ENCODE measurements at places on chromosomes 4 and X.

DNA sequence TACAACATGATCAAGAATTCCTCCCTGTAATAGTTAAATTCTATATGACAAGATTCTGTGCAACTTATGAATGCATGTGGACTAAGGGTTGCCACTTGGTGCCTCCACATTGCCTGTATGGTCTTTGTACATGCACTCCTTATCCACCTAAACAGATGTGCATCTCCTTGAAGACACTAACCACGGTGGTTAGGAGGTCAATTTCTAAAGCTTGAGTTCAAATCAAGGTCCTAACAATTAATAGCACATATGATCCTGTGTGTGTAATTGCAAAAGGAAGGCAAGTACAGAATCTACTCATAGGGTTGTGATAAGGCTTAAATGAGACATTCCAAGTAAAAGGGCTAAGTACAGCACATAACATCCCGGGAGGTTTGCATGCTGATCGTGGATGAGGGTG is 1.5 kb upstream of the IL21 start:
- no peak for DNase-seq

DNA sequence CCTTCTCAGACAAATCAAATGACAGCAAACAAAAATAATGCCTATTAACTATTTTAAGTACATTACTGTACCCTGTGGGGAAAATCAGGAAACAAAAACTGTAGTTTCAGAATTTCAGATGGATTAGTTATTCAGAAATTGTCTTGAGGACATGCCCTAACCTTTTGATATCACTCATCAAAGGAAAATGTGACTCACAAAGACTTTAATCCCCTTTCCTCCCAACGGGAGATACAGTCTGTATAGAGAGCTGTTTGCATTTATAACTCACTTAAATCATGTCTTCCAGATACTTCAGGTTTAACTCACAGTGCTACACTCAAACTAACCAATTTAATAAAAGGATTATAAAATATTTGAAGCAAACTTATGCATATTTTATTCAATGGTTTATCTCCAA is 304.0 kb downstream of the MAPK10 start:
- no peak for DNase-seq

GRCh38 chr4:26342328-26343037 is 21.7 kb downstream of the RBPJ start:
- DNase-seq: peak; percentile 48

GRCh38 chr4:2685541-2685940 is 70.6 kb downstream of the TNIP2 start:
- DNase-seq: no peak

DNA sequence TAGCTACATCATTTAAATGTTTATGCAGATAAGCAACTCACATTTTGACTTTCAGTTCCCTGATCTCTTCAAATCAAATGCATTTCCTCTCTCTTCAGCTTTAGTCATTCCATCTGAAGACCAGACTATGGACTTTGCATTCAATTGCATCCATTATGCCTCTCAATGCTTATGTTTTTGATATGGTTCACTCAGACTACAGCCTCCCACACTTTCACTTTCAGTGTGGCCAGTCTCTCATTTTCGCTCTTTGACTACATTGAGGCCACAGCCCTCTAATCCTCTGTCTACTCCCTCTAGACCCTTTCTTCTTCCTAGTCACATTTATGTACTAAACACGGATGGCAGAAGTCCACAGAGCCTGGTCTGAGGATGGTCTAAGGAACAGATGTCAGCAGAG is 24.5 kb upstream of the VEGFC start:
- no peak for DNase-seq

DNA sequence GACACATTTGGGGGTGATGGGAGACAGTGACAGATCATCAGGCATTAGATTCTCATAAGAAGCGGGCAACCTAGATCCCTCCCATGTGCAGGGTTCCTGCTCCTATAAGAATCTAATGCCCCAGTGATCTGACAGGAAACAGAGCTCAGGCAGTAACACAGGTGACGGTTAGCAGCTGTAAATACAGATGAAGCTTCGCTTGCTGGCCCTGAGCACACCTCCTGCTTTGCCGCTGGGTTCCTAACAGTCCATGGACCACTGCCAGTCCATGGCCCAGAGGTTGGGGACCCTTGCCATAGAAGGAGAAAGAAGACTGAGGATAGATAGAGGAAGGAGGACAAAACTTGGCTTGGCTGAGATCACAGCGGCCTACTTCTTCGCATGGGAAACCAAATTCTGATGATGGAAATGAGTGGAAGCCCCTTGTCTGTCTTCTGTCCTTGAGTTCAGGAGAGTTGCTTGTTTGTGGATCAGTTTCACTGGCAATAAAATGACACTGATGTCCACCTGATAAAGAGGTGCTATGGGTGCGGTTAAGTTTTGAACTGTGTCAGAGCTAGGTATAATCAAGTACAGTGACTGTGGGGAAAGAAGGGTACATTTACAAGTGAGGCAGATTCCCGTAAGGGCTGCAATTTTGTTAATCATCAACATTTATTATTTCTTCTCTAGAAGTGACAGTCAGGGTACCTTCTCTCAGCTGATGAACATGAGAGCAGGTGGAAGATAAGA is 1.7 kb upstream of the TIFA start:
- no peak for DNase-seq

- no peak for DNase-seq
These were observed 3.2 kb upstream of the CCKAR start for GRCh38 chr4:26493461-26493860.
